ENCODE measurements at places on chromosomes 2 and 18.

DNA sequence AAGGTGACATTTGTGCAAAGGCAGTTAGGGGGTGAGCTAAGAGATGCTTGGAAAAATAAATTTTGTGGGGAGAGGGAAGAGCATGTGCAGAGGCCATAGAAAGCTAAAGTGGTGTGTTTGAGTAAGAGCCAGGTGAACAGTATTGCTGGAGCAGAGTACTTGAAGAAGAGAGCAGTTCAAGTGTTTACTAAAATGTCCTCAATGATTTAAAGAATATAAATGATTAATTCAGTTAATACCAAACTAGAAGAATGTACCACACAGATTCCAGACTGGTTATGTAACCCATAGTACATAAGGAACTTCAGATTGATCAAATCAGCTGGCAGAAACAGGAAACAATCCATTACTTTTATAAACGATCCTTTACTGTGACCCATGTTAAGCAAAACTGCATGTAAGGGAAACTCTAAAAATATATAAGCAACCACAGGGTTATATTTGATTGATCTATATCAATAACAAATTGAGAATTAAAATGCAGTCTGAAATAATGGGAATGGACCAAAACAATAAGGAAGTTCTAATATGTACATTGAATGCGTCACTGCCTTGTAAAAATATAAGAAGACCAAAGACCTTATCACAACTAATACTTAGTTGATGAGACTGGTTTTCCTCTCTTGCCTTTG lies 76.9 kb downstream of the LDAH start:
- DNase-seq = no peak
- H3K36me3 ChIP-seq = no peaks in the 10 kb centered on the region
- H3K4me3 ChIP-seq = no peak overlapping the region
- no peaks in the 10 kb centered on the region for H3K27me3 ChIP-seq
- H3K27ac ChIP-seq = no peak overlapping the region

DNA sequence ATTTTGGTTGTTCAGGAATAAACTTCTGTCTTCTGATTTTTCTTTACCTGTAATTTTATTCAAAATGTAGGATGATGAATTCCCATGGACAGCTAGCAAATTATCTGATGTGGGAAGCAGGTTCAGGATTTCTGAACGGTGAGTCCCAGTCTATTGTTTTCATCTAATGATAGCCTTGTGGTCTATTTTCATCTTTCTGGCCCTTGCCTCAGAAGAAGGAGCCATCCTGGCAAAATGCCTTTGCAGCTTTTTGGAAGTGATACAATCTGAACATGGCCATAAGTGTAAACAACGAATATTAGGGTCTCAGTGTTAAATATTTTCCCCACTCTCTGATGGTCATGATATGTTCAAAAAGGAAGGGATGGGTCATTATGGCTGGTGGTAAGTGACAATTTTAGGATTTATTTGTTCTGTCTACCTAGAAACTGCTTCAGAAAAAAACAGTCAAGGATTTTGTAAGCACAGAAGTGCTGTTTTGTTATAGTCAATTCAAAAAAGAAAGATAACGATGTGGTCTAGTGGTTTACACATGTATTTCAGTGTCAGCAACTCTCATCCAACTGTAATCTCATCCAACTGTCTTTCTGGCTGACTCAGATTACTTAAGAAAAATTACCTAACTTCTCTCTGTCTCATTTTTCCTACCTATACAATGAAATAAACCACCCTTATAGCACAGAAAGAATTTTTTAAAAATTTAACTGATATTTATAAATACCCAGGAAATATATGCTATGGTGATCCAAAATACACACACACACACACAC lies 272.6 kb upstream of the ERBB4 start:
- no peak for DNase-seq
- no peak overlapping the region for H3K4me3 ChIP-seq
- H3K36me3 ChIP-seq = no peaks in the 10 kb centered on the region
- no peaks in the 10 kb centered on the region for H3K27me3 ChIP-seq
- H3K4me1 ChIP-seq = no peaks in the 10 kb centered on the region

DNA sequence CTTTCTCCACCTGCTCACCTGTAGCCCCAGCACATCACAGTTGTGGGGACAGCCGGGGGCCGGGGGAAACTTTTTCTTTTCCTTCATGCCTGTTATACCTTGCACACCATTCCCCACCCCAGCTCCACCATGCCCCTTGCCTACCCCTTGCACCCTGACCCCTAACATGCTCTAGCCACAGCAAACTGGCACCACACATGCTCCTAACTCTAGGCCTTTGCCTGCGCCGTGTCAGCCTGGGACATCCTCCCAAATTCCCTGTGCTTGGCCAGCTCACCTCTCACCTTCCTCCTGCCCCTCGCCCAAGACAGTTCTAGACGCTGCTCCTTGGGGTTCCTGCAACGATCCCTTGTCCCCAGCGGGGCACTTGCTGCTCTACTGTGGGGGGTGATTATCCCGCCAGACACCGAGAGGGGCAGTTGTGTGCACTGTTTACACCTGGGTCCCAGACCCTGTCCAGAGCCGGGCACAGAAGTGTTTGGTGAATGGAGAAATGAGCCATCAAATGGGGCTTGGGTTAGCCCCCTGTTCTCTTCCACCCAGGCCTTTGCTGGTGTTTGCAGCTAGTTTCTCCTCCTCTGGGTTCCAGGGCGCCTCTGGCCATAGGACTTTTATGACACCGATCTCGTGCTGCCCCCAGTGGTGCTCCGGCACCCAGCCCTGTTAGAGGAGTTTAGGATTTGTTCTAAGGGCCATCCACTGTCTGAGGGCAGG lies 129.8 kb downstream of the CTIF start:
- peaks cover 4% of the 10 kb centered on the region for H3K4me1 ChIP-seq
- no peak for DNase-seq
- H3K4me3 ChIP-seq = no peak overlapping the region
- H3K36me3 ChIP-seq = no peaks in the 10 kb centered on the region
- no peaks in the 10 kb centered on the region for H3K27me3 ChIP-seq

- H3K27me3 ChIP-seq = no peaks in the 10 kb centered on the region
- peaks cover 19% of the 10 kb centered on the region for H3K4me1 ChIP-seq
- DNase-seq = peak; percentile 80
- H3K4me3 ChIP-seq = peak overlapping the region; percentile 60
Measured at GRCh38 chr2:102251042-102251848, 60.1 kb upstream of the IL1RL1 start.

DNA sequence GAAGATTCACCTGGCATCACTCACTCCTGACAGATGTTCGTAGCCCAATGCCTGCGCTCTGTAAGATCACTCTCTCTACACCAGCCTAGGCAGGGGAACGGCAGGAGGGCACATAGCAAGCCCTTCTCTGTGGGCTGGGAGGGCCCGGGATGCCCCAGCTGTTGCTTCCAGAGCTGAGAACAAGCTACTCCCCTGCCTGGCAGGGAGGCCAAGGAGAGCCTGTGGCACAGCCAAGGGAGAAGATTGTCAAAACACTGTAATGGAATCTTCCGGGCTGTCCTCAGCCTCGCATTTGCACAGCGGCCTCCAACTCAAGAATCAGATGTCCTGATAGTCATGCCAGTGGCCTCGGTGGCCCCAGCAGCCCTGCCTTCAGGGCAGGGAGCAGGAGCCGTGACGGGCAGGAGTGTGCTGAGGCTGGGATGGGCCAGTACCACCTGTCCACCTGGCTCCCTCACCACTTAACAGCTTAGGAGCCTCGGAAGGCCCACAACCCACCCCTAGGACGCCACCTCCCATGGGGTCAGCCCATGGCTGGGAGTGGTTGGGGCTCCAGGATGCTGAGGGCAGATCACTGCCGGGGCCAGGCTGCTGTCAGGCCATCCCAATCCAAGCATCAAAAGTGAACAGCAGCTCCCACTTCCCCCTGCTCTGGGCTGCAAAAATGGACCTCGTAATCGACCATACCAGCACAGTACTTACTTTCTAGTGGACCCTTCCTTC lies 21.9 kb upstream of the SLC35F6 start:
- H3K27me3 ChIP-seq = no peaks in the 10 kb centered on the region
- no peaks in the 10 kb centered on the region for H3K4me1 ChIP-seq
- no peaks in the 10 kb centered on the region for H3K36me3 ChIP-seq
- no peak overlapping the region for H3K4me3 ChIP-seq
- no peak for DNase-seq

Measured in CD4-positive, alpha-beta T cell (primary cell).